ENCODE measurements at places on chromosomes 7 and 10. TPM values are rescaled to one million over a fixed set of nuclear protein-coding genes. Genes with fewer than 3 reads are reported as not detected.

The AKR1C4 gene
- not detected for total RNA-seq

DNA sequence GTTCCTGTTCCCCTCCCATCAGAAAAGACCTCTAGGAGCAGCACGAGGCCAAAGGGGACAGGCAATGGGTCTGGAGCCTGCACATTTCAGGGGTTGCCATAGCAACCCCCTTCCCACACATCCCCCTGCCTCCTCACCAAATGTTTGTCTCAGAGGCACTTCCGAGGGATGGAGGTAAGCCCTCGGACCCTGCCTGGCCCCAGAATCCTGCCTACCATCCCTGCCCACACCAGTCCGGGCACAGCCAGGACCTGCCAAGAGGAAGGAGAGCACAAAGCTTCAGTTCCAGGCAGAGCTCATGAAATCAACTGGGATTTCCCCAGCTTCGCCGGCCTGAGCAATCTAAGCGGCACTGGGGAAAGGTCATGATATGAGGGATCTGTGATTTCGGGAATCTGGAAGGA, 175.0 kb upstream of the PLXNA4 start:
- DNase-seq = no peak

The MACROH2A2 gene
- 23.6 TPM for total RNA-seq

DNA sequence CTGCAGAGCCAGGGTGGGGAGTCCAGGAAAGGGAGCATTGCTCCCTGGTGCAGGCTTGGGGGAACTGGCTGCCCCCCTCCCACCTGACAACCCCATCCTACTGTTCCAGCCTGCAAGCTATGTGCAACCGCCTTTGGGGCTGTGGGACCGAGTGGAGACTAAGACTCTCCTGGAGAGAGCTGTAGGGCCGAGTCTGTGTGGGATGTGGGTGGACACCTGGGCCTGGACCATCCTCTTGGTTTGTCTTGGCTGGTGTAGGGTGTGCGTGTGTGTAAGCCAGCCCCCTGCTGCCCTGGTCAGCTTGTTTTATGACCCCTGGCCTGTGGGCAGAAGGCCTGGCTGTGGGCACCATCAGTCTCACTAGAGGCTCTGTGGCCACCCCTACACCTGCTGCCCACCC, 1.6 kb upstream of the RAMP3 start:
- DNase-seq = no peak

- DNase-seq = no peak
Observed at GRCh38 chr10:120506674-120507073, 49.6 kb downstream of the PLPP4 start.

Data from occipital lobe (tissue), 3 donors.